ENCODE measurements at places on chromosomes 1 and 21.

GRCh38 chr21:31222142-31222541 is 121.9 kb downstream of the TIAM1 start:
- DNase-seq, result no peak

- DNase-seq, result no peak
Measured at GRCh38 chr1:96992871-96993270, 271.3 kb downstream of the PTBP2 start.

- no peak for DNase-seq
Measured at GRCh38 chr1:171434717-171435346, 50.5 kb upstream of the PRRC2C start.

DNA sequence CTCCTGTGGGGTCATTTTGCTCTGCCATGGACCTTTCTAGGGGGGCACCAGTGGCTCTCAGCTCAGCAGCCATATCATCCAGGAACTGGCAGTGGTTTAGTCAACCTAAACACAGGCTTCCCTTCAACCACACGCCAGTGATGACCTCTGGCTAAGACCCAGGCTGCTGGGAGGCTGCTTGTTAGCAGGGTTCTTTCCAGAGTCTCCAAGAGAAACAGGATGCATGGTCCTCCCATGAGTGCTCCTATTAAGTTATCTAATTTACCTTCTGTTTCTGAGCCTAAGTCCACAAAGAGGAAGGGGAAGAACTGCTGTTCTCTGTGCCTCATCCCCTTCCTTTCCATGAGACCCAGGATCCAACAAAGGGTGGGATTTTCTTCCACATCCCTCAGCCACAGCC is 137.3 kb upstream of the PLXNA2 start:
- no peak for DNase-seq

DNA sequence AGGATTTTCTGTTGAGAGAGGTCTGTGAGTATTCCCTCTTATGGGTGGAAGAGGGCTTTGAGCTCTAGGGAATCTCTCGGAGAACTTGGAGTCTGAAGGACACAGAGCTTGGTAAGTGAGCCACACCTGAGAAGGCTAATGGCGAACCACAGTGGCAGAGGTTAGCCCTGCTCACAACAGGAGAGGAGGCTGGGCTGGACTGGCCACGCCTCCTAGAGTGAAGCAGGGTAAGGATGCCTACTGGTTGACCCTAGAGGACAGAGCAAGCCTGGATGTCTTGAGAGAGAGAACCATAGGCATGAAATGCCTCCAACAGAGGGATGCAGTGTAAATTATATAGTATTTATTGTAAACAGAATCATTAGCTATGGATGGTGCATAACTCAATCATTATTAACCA is 232.6 kb downstream of the PCP4 start:
- DNase-seq, result no peak

DNA sequence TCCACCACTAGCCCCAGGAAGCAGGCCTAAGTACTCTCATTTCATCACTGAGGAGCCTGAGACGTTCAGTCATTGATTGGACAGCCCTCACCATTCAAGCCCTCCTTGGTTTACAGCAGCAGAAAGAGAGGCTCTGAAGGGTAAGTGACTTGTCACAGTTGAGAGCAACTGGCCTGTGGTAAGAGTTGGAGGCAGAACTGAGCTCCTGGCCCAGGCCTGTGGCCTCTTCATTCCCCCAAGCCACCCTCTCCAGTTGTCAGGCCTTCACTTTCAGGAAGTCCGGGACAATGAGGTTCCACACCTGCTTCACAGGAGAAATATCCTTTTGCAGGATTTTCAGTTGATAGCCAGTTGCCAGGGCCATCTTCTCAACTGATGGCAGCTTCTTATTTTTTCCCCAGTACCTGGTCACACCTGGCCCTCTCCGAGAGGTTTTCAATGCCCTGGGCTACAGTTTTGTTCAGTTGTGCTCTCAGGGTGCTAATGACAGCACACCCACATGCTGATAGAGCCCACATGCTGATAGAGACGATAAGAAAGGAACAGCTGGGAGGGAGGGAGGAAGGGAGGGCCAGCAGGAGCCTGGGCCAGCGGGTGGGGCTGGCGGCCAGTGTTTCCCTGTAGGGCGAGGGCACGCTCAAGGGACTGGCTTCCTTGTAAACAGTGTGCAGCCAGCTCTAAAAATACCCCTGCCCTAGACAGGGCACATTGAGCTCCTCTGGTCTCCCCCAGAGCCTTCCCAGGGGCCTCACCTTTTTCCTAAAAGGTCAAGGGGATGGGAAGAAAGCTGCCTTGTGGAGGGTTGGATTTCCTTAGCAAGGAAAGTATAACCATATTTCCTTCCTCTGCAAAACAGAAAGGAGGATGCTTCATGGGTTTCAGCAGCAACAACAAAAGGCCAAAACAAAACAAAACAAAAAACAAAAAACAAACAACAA is 112.7 kb upstream of the JUN start:
- no peak for DNase-seq

- DNase-seq, result no peak
Measured at GRCh38 chr1:15662477-15662876, 21.6 kb upstream of the PLEKHM2 start.

DNA sequence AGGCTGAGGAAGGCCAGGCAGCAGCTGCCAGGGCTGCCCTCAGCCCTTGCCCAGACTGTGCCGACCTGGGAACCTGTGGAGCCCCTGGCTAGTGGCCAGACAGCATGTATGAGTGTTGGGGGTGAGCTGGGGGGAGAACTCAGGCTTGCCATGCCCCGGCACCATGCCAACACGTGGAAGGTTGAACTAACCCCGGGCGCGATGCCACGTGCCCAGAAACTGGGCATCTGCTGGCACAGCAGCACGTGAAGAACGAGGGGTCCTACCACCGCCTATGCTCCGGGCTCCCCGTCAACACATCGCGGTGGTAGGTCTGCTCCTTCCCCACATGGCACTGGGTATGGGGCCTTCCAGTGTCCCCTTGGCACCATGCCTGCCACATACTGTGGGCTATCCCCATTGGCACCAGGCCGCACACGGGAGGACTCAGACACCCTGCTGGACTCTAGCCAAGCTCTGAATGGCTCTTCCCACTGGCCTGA is 68.7 kb downstream of the CASZ1 start:
- no peak for DNase-seq

Measured in activated CD4-positive, alpha-beta T cell treated with anti-CD3 and anti-CD28 coated beads, Interleukin-2, amount 50 U/mL, for 24 hours (primary cell).